ENCODE measurements at places on chromosomes 16 and 17. TPM values are rescaled to one million over a fixed set of nuclear protein-coding genes. Genes with fewer than 3 reads are reported as not detected.

The TBC1D3H gene
- polyA plus RNA-seq: 2.6 TPM

The FBXL16 gene
- 4.8 TPM for polyA plus RNA-seq

The PIK3R5 gene
- polyA plus RNA-seq: 2.2 TPM

The ACD gene
- 29.0 TPM for polyA plus RNA-seq

The TSPOAP1 gene
- 90.2 TPM for polyA plus RNA-seq

The C1QL1 gene
- 29.3 TPM for polyA plus RNA-seq

The LDHD gene
- polyA plus RNA-seq: 20.3 TPM

The FOXN1 gene
- polyA plus RNA-seq: not detected

The TNP2 gene
- polyA plus RNA-seq: not detected

The ITGAL gene
- 0.54 TPM for polyA plus RNA-seq

The KCTD19 gene
- polyA plus RNA-seq: 0.70 TPM

The C17orf50 gene
- polyA plus RNA-seq: 0.12 TPM

The EPOP gene
- 0.49 TPM for polyA plus RNA-seq

The ERN2 gene
- polyA plus RNA-seq: 1.9 TPM
